ENCODE measurements at places on chromosomes 11 and 22. TPM values are rescaled to one million over a fixed set of nuclear protein-coding genes. Genes with fewer than 3 reads are reported as not detected.
A peak's percentile ranks its signal among the peaks of the same experiment; 100 is the strongest.

Gene CEP126
- total RNA-seq: 1.4 TPM

Gene TCP11L1
- total RNA-seq: 39.0 TPM

Gene ADM2
- total RNA-seq: 12.8 TPM

Gene CSF2RB
- total RNA-seq: not detected

Gene SLC22A12
- not detected for total RNA-seq

GRCh38 chr22:25282346-25282670, 62.9 kb downstream of the CRYBB2 start:
- peak overlapping the region; percentile 98 for H3K4me3 ChIP-seq
- H3K36me3 ChIP-seq: no peaks in the 10 kb centered on the region

DNA sequence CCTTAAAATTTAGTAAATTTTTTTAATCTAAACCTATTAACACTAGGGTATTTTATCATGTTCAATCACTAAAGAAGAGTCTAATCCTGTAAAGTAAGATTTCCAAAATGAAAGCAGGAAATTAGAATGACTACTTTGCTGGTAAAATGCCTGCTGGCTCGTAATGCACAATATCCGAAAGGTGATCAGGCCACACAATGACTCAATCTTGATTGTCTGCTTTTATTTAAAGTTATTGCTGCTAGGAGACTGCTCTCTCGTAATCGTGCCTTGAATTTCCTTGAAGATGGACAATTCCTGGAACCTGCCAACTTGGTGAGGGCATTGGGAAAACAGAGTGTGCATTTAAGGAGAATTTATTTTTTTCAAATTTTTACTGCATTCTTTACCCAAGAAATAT, 1786.5 kb upstream of the RAG2 start:
- DNase-seq: no peak
- H3K36me3 ChIP-seq: no peaks in the 10 kb centered on the region
- no peaks in the 10 kb centered on the region for H3K4me1 ChIP-seq
- no peaks in the 10 kb centered on the region for H3K27me3 ChIP-seq

GRCh38 chr22:17091851-17092250, 7.1 kb downstream of the IL17RA start:
- H3K27me3 ChIP-seq: peaks cover 5% of the 10 kb centered on the region
- no peak overlapping the region for H3K27ac ChIP-seq
- DNase-seq: peak; percentile 42
- peaks cover 14% of the 10 kb centered on the region for H3K4me1 ChIP-seq
- H3K36me3 ChIP-seq: no peaks in the 10 kb centered on the region
- H3K4me3 ChIP-seq: no peak overlapping the region

DNA sequence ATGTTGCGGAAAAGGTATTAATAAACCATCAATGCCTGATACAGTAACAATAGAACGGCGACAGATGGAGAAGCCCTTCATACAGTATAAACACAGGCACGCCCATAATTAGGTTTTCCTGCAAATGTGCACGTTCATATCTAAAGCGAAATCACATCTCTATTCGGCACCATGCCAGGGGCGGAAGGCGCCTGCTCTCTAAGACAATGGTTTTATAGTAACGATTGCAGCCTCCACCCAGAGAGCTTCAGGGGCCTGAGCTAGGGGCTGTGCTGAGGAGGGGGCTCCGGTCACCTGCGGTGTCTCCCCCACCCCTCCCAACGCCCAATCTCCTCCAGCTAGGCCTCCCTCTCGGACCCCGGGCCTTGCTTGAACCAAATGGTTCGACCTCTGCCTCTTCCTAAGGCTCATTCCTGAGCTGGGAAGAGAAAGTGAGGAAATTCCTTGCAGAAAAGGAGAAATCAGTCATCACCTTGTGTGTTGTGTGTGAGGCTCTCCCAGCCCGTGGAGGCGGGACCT, 9.6 kb downstream of the KRTAP5-5 start:
- no peaks in the 10 kb centered on the region for H3K27me3 ChIP-seq
- DNase-seq: no peak
- no peaks in the 10 kb centered on the region for H3K4me1 ChIP-seq
- no peak overlapping the region for H3K27ac ChIP-seq
- no peak overlapping the region for H3K4me3 ChIP-seq

DNA sequence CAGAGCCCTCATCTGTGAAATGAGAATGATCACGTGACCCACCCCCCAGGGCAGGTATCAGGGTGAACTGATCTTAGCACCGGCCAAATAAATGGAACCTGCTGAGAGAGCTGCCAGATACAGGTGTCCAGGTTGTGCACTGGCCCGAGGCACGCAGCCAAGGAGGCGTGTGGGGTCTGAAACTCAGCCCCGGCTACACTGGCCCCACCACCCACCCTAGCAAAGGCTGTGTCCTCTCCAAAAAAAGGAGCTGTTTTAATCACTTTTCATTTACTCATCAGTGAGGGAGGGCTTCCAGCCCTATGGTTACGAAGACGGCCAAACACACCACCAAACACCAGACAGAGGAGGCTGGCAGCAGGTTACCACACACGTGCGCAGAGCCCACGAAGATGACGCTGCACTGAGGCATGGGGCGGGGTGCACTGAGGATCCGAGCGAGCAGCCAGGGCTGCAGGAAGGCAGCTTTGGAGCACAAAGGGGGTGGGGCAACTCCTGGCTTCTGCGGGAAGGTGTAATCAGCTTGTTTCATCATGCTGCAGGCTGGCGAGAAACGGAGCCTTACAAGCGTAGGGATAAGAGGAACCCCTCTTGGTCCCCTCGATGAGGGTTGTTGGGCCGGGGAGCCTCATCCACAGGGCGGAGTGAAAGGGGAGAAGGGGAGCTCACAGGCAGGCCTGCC, 19.5 kb upstream of the SLC22A12 start:
- peak; percentile 65 for DNase-seq
- H3K36me3 ChIP-seq: no peaks in the 10 kb centered on the region
- H3K27me3 ChIP-seq: no peaks in the 10 kb centered on the region
- H3K27ac ChIP-seq: no peak overlapping the region

DNA sequence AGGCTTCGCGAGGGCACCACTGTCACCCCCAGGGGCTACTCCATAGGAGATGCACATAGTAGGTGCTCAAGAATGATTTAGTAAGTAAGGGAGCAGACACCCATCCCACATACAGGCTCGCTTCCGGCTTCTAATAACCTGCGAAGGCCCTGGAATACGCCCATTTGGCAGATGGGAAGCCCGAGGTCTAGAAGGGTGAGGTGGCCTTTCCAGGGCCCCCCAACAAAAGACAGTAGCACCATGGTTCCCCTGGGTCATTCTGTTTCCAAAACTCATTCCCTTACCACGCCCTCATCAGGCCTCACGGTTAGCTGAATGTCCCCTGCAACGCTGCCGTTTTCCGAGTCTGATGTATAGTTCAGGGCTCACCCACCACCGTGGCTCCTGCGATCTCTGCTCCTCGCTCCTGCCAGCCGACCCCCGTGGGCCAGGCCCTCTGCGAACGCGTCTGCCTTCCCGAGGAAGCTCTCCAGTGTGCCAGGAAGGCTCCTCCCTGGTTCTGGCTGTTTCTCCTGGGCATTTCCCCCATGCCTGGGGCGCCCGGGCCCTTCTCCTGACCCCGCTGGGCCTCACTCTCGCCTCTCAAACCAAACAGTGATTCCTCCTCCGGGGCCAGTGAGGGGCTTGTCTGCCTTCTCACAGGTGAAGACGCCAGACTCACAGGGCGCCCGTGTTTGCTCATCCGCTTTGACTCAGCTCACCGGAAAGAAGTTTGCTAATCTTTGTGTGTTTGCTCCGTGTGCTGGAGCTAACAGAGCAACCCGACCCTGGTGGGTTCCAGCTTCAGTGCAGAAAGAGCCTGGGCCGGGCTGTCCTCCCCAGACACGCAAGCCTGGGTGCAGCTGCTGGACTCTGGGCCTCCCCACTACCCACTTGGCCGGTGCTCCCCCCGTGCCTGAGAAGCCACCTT, 86.6 kb downstream of the RTL6 start:
- no peaks in the 10 kb centered on the region for H3K27me3 ChIP-seq
- no peak overlapping the region for H3K27ac ChIP-seq
- no peak overlapping the region for H3K4me3 ChIP-seq
- no peaks in the 10 kb centered on the region for H3K36me3 ChIP-seq
- DNase-seq: no peak
- H3K4me1 ChIP-seq: peaks cover 6% of the 10 kb centered on the region

DNA sequence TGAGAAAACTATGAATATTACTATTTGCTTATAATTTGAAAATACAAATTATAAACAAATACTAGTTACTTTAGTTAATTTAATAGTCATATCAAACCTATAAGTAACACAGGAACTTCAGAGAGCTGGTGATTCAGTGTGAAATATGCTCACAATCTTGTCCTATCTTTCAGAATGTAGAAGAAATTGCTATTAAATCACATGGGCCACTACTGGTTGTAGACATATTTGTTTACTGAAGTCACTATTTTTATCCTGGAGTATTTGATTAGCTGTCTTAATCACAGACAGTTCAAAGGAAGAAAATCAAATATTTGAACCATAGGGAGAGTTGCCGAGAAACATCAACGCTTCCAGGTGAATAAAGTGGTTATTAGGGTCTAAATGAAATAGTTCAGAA, 187.6 kb upstream of the ANO3 start:
- H3K36me3 ChIP-seq: no peaks in the 10 kb centered on the region
- no peaks in the 10 kb centered on the region for H3K27me3 ChIP-seq
- H3K4me1 ChIP-seq: peaks cover 28% of the 10 kb centered on the region
- no peak overlapping the region for H3K4me3 ChIP-seq

DNA sequence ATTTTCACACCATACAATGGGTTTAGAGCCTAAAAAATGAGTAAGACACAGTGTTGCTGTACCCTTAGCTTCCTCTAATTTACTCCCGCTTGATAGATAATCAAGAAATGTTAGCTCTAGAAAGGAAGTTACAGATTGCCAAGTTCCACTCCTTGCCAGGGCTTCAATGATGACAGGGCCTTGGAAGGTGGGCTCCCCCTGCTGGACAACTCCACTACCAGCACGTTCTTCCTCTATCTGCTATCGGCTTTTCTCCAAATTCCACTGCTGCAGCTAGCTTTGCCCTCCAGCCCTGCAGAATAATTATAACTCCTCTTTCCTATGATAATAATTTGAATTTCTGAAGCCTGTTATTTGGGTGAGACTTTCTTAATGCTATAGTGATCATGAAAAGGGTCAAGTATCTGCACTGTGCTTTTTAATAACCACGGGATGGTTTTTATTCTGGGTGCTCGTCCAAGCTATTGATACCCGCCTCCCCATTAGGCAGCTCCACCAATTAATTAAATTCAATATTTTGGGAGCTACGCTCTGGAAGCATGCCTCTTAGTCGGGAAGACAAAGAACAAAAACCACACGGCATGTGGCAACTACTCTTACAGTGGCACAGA, 9.0 kb downstream of the SYN3 start:
- peak; percentile 91 for DNase-seq
- peak overlapping the region; percentile 35 for H3K27ac ChIP-seq
- no peaks in the 10 kb centered on the region for H3K36me3 ChIP-seq
- peaks cover 61% of the 10 kb centered on the region for H3K4me1 ChIP-seq
- no peak overlapping the region for H3K4me3 ChIP-seq
- peaks cover 12% of the 10 kb centered on the region for H3K27me3 ChIP-seq

GRCh38 chr11:64004590-64004984, 18.3 kb downstream of the OTUB1 start:
- peaks cover 12% of the 10 kb centered on the region for H3K4me1 ChIP-seq
- no peak for DNase-seq
- H3K4me3 ChIP-seq: no peak overlapping the region
- H3K36me3 ChIP-seq: no peaks in the 10 kb centered on the region

GRCh38 chr11:116073854-116074837, 569.9 kb upstream of the CADM1 start:
- DNase-seq: no peak
- no peak overlapping the region for H3K4me3 ChIP-seq
- no peaks in the 10 kb centered on the region for H3K27me3 ChIP-seq
- H3K27ac ChIP-seq: no peak overlapping the region
- H3K36me3 ChIP-seq: no peaks in the 10 kb centered on the region

DNA sequence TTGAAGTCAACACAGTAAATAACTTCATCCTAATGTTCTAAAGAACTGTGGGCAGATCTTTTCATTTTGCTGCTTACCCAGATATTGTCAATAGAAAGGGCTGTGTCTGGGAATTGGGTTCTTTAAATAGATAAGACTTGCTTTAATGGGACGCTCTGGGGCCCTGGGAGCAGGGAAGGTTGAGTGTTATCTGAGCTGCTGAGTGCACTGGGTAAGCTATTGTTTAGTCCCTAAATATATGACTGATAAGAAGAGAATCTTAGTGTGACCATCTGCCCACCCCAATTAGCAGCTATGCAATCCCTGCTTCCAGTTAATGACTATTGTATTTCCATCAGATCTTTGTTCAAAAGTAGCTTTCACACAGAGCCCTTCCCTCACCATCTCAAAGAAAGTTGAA, 44.4 kb downstream of the ARHGAP42 start:
- H3K36me3 ChIP-seq: no peaks in the 10 kb centered on the region
- no peak for DNase-seq
- no peak overlapping the region for H3K27ac ChIP-seq
- peaks cover 37% of the 10 kb centered on the region for H3K4me1 ChIP-seq

DNA sequence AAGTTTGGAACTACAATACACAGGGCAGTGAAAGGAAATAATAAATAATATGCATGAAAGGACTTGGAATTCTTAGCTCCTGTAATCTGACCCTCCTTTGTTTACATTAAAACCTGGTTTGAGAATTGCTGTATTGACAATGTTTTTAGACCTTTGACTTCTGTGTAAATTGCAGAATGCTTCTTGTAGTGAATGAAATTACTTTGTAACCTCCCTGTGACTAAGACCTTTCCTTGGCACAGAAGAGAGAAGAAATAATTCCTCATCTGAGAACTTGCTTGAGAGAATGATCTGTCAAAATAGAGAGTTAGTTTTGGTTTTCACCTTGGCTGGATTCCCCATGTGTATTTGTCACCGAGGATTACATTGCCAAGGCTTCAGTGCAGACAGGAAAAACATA, 640.0 kb upstream of the ANO5 start:
- no peaks in the 10 kb centered on the region for H3K27me3 ChIP-seq
- no peak for DNase-seq
- no peaks in the 10 kb centered on the region for H3K36me3 ChIP-seq

DNA sequence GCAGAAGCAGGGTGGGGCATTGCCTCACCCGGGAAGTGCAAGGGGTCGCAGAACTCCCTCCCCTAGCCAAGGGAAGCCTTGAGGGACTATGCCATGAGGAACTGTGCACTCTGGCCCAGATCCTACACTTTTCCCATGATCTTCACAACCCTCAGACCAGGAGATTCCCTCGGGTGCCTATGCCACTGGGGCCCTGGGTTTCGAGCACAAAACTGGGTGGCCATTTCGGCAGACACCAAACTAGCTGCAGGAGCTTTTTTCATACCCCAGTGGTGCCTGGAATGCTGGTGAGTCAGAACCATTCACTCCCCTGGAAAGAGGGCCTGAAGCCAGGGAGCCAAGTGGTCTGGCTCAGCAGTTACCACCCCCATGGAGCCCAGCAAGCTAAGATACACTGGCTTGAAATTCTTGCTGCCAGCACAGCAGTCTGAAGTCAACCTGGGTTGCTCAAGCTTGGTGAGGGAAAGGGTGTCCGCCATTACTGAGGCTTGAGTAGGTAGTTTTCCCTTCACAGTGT, 573.7 kb upstream of the ANO3 start:
- no peaks in the 10 kb centered on the region for H3K4me1 ChIP-seq
- H3K4me3 ChIP-seq: no peak overlapping the region
- DNase-seq: no peak
- H3K27me3 ChIP-seq: no peaks in the 10 kb centered on the region

- H3K36me3 ChIP-seq: no peaks in the 10 kb centered on the region
- H3K4me1 ChIP-seq: no peaks in the 10 kb centered on the region
- no peaks in the 10 kb centered on the region for H3K27me3 ChIP-seq
These were observed 27.4 kb upstream of the PANX2 start for GRCh38 chr22:50143096-50143495.
